ENCODE measurements at places on chromosomes 6 and 20.

GRCh38 chr6:89145091-89145955 lies 532 bp upstream of the PM20D2 start:
- no peak for DNase-seq

- DNase-seq, result no peak
Observed at GRCh38 chr6:8382434-8382833, 52.9 kb downstream of the SLC35B3 start.

GRCh38 chr6:52994839-52995088 lies 320 bp downstream of the GSTA4 start:
- no peak for DNase-seq

DNA sequence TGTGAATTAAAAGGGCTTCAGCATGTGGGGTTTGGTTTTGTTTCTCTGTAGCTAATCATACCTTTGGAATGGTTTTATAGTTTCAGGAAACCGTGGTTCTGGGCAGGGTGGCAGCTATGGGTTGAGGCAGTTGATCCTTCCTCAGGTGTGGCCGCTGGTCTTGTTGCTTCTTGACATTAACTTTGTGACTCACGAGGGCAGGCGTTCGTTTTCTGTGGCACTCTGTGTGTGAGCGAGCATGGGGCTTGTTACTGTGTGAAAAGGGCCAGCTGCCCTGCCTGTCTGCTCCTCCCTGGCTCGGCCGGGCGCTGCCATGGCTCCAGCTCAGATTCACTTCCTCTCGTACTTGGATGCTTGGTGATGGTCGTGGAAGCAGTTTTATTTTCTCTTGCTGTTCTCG lies 16.2 kb downstream of the DNAJC5 start:
- no peak for DNase-seq
